GM20000 (cell line): ENCODE measurements at places on chromosomes 2 and 18.

DNA sequence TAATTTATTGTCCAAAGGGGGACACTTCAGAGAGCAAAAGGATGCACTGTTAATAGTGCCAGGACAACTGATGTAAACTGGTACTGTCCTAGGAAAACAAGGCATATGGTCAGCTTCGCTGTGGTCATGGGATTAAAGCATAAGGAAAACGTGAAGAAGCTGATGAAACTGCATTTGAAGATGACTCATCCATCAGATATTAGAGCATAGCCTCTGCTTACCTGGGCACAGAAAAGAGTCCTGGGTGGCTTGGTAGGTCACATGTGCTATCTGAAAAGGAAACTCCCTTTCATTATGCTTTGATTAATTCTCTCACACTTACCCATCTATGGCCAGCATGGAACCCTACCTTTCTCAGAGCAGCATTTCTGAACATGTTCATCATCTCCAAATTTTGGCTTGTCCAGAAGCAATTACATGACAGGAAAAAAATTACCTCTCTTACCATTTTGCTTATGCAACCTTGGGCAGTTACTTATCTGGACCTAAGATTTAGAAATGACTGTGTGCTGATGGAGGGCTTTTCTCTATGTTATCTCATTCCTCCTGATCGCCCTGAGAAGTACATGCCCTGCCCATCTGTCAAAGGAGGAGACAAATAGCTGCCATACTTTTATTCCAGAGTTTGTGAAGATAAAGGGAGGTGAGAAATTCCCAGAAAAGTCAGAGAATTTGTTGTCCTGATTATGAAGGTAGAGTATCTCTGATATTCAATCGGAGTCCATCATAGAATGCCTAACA is 275.3 kb upstream of the SLC14A2 start:
- no peak for DNase-seq

DNA sequence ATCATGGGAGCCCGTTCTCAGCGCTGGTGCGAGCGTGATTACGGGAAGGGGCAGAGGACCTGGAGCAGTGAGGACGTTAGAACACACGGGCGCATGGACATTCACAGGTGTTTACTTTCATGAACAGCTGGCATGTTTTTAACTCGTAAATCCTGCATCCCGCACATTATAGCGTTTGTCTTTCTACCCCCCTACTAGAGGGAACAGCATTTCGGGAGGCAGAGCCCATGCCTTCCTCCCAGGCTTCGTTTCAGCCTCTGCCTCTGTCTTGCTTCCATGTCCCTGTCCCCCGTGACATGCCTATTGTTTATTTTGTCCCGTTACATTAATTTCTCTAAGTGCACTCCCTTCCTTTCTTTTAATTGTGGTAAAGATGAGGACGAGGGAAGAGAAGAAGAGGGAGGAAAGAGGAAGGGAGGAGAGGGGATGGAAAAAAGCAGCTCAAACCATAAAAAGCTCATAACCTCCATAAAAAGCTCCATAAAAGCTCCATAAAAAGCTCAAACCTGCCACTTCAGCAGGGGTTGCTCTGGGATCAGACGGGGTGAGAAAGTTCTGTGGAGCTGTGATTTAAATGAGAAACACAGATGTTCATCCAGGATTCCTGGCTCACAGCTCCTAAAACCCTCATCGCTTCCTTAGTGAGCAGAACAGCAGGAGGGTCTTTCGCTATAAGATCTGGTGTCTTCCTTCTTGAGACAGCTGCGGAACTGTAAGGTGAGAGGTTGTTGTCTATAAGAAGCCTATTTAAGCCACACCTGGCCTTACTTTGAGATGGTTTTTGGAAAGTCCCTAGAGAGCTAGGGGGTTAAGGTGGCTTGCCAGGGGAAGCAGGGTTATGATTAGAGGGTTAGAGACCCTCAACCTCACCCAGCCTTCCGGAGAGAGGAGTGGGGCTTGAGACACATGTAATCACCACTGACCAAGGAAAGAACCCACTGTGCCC is 66.6 kb upstream of the SNTG2 start:
- DNase-seq: no peak

DNA sequence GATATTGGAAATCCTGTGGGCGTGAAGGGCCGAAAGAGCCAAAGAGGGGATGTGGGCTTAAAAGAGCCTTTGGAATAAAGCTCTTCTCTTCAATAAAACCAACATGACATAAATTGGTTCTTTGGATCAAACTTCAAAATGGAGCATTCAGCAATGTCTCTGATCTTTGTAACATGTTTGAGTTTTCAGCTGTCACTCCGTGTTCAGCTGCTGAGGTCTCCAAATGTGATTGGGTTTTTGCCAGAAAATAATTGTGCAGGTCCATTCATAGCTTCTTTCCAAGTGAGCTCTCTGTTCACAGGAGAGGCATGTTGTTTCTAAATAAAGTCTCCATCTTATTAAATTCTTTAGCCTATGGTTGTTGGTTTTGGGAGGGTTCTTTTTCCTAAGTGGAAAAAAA is 127.6 kb upstream of the CCDC68 start:
- DNase-seq: no peak

DNA sequence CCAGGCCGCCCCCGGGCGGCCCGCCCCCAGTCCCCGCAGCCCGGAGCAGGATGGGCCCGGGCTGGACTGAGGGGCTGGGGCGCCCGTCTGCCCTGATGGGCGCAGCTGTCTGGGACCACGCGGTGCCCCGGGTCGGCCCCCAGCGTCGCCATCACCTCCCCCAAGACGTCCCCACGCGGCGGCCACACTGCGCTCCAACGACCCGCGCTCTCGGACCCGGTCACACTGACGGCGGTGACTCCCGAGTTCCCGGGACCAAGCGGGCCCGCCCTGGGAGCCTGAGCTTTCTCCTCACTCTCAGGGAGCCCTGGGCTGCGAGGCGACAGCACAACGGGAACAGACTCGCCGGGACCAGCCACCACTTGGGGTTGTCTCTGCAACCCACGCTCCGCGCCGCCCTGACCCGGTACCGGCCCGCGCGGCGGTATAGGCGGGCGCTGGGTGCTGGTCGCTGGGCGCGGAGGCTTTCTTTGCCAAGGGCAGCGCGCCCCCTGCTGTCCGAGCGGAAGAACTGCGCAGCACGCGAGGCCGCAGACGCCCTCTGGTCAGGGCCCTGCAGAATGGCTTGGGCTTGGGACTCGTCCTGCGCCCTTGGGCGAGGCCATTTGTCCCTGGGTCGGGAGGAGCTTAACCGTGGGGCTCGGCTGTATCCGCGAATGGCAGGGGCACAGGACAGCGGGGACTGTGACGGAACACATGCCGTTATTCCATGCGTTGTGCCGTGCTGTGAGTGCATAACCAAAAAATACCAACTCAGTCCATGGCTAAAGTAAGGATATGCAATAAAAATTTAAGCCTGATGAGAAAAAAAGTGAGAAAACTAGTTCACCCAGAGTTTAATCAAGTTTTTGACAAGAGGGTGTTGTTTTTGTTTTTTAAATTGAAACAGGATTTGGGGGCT is 54.8 kb upstream of the ANKRD62 start:
- DNase-seq: peak; percentile 90

GRCh38 chr18:22604390-22604985 is 186.8 kb upstream of the CTAGE1 start:
- DNase-seq: no peak

- peak; percentile 20 for DNase-seq
Measured at GRCh38 chr2:167293172-167293781, 405.0 kb downstream of the XIRP2 start.

DNA sequence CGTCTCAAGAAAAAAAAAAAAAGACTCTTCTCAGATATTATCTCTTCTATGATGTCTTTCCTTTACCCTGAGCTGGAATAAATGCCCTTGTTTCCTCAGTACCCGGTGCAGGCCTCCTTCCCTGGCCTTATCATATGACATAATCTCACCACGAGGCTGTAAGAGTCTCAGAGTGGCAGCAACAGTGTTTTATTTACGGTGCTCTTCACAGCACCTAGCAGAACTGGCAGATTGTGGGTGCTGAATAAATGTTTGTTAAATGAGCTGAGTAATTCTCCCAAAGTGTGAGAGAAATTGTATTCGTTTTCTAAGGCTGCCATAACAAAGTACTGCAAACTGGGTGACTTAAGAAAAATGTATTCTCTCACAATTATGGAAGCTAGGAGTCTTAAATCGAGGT is 82.8 kb upstream of the CD28 start:
- DNase-seq: no peak

DNA sequence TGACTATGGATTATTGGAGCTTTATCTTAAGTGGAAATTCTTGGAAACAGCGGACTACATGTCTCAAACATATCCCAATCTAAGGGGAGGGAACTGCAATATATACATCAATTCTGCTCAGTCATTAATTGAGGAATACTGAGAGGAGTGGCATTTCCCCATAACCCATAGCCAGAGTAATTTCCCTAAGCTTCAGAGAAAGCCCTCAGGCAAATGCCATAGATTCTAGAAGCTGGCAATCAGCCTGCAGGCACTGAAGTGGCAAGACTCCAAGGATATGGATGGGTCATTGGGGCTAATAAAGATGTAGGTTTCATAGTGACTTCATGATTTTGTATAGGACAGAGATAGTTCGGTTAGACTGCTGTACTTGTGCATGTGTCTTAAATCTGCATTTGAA is 1960.5 kb upstream of the PIK3C3 start:
- no peak for DNase-seq

DNA sequence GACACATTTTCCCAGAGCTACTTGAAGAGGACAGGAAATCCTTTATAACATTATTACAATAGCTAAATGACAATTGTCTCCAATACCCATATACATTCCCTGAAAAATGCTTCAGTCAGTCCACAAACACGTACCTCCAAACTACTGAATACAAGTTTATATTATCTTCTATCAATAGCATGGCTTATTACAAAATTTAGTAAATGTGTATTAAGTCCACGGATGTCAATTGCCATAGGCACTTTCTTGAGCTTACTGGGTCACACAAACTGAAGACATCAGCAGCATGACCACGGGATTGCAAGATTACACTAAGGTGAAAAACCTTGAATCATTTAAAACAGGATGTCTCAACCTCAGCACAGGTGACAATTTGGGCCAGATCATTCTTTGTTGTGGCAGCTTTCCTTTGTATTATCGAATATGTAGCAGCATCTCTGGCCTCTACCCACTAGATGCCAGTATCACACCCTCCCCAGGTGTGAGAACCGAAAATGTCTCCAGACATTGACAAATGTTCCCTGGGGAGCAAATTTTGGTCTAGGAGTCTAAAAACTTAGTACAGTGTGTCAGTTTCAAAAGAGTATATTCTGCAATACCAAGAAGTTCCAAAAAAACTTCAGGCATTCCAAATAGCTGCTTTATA is 1.4 kb downstream of the MBD2 start:
- peak; percentile 12 for DNase-seq

- DNase-seq: peak; percentile 50
Measured at GRCh38 chr2:207528980-207529329, 807 bp upstream of the CREB1 start.

GRCh38 chr18:79597831-79598632 is 81.6 kb upstream of the CTDP1 start:
- DNase-seq: no peak

- no peak for DNase-seq
Measured at GRCh38 chr2:122831649-122832048, 1076.2 kb downstream of the TSN start.

GRCh38 chr18:63994783-63995399 is 25.0 kb downstream of the SERPINB8 start:
- DNase-seq: peak; percentile 64

DNA sequence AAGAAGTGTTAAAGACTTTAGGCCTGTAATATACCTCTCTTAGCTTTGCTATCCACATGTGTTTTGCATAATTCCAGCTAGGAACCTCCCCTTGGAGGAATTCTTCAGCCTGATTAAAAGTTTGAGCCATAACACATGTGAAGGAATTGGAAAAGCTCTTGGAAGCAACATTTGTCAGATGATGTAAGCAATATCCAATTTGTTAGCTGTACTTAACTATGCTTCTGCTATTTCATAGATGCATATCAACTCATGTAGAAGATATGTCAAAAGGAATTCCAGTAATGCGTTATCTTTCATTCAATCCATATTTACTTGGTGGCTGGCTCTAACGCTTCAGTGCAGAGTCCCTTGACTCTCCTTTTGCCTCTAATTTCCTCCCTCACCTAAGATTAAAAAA is 46.2 kb downstream of the PKP4 start:
- no peak for DNase-seq

DNA sequence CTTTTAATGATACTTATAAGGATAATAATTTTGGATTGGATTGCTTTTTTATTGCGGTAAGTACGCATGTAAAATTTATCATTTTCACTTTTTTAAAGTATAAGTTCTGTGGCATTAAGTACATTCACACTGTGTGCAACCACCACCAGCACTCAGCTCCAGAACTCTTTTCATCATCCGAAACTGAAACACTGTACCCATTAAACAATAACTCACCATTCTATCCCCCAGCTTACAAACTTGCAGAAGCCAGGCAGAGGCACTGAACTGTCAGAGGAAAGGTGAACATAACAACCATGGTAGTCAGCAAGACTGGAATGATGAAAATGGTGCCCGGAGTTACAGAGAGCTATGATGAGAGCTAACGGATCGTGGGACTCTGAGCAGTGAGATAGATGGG is 465.9 kb downstream of the ADCYAP1 start:
- DNase-seq: no peak

- DNase-seq: peak; percentile 63
Measured at GRCh38 chr2:144213797-144214196, 306.1 kb downstream of the ZEB2 start.

DNA sequence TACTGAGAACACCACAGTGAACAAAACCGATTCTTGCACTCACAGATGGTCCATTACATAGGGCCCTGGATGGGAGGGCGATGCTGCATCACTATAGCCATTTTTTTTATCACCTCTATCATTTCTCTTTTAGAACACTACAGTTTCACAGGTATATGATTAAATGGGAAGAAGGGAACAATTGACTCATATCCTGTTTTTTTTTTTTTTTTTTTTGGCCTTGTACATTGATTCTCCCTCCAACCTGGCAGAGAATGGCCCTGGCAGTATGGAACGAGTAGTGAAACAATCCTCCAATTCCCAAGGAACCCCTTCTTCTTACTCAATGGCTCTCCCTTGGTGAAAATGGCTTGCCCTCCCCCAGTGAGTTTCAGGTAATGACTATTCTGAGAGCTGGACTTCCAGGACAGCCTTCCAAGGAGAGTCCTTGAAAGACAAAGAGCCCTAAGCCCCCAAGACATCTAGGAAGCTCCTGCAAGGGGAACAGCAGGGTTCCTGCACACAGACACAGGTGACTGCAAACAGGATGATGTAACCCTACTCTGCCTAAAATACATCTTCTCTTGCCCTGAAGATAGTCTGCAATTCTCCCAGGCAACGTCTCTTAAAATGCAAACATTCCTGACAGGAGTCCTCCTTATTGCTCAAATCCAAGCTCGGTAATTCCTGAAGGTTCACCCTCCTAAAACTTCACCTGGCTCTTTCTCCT is 405.4 kb downstream of the SETBP1 start:
- no peak for DNase-seq

DNA sequence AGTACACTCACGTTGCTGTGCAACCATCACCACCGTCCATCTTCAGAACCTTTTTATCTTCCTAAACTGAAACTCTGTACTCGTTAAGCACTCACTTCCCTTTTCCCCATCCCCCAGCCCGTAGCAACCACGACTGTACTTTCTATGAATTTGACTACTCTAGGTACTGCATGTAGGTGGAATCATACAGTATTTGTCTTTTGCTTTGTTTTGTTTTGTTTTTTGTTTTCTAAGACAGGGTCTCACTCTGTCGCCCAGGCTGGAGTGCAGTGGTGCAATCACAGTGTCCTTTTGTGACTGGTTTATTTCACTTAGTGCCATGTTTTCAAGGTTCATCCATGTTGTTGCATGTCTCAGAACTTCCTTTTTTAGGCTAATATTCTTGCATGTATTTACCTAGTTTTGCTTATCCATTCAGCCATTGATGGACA is 7.0 kb upstream of the TYMS start:
- DNase-seq: peak; percentile 41
